D341Med (cell line): ENCODE measurements at places on chromosomes 2 and 18.

GRCh38 chr2:135773319-135773718 lies 31.7 kb downstream of the UBXN4 start:
- DNase-seq: no peak

- DNase-seq: no peak
Observed at GRCh38 chr18:76986406-76986805, 146.2 kb downstream of the MBP start.

- no peak for DNase-seq
Observed at GRCh38 chr2:32732120-32732519, 104.3 kb downstream of the TTC27 start.

DNA sequence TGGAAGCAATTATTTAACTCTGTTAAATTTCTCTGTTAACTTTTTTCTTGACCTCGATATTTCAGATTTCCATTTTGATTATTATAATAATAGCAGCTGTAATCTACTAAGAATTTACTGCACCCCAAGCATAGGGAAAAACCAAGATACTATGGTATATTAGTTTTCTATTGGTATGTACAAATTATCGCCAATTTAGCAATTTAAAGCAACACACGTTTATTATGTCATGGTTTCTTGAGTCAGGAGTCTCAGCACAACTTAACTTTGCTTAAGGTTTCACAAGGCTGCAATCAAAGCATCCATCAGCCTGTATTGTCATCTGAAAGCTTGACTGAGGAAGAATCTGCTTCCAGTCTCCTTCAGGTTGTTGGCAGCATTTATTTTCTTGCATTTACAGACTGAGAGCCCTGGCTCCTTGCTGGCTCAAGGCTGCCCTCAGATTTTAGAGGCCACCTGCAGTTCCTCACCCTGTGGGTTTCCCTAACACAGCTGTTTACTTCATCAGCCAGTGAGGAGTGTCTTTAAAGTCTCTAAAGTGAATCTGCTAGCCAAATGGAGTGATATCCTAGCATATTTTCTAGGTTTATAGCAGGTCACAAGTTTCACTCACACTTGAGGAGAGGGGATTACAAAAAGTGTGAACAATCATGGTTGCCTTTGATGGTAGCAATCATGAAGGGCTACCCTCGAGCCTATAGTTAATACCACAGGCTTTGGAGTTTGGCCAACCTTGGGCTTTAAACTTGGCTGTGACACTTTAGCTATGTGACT lies 4.4 kb upstream of the VPS54 start:
- no peak for DNase-seq

- no peak for DNase-seq
Observed at GRCh38 chr2:170675701-170676100, 39.4 kb upstream of the SP5 start.

- no peak for DNase-seq
Observed at GRCh38 chr2:19336781-19337180, 21.6 kb downstream of the OSR1 start.

DNA sequence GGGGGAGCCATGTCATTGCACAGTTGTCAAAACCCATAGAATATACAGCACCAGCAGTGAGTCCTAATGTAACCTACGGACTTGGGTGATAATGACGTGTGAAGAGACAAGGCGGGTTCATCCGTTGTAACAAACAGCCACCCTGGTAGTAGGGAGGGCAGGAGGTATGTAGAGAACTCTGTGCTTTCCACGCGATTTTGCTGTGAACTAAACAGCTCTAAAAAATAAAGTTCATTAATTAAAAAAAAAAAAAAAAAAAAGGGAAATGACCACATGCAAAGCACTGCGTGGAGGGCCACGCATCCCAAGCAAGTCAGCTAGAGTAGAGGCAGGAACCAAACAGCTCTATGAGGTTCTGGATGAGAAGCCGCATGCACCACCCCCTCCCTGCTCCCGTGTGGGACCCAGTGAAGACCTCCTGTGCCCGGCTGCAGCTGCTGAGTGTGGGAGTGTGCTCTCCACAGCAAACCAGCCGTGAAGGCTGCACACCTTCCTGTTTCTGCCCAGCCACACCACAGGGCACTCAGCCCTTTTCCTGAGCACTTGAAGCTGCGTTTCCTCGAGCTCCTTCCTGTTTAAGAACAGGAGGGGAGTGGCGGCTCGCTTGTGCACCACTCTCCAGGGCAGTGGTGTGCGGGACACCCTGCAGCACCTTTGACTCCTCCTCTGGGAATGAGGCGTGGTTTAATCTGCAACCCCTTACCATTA lies 65.6 kb downstream of the ODC1 start:
- no peak for DNase-seq

GRCh38 chr2:63218800-63219526 lies 168.3 kb downstream of the OTX1 start:
- no peak for DNase-seq

DNA sequence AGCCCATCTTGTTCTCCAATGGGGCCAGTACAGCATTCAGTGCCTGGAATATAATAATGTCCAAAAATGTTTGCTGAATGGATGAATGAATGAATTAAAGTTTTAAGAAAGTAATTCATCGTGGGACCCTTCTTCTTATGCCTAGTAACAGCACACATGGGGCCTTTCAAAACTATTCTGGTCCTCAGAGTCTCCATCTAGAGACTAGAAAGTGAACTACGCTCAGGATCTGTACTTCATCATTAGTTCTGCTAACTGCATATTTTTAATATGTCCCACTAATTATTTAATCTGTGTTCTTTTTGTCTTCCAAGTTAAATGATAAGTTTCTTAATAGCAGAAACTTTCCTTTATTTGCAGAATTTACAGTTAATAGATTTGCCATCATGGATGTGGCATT lies 172.5 kb downstream of the SMAD2 start:
- DNase-seq: no peak

DNA sequence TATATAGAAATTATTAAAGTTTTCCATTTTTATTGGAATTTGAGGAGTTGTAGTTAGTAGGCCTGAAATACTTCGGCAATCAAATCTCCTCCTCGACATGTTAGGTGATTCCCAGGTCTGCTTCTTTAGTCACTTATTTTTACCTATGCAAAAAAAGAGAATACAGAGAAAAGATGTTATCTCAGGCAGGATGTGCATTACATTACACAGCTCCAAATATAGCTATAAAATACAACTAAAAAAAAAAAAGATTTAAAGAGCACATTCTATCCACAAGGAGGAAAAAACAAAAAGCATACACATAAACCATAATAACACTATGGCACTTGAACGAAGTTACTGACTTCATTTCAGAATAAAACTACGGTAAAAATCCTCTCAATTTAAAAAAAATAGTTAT lies 8.1 kb downstream of the STK17B start:
- DNase-seq: no peak

- DNase-seq: no peak
Observed at GRCh38 chr2:83487451-83487850, 971.6 kb downstream of the SUCLG1 start.

DNA sequence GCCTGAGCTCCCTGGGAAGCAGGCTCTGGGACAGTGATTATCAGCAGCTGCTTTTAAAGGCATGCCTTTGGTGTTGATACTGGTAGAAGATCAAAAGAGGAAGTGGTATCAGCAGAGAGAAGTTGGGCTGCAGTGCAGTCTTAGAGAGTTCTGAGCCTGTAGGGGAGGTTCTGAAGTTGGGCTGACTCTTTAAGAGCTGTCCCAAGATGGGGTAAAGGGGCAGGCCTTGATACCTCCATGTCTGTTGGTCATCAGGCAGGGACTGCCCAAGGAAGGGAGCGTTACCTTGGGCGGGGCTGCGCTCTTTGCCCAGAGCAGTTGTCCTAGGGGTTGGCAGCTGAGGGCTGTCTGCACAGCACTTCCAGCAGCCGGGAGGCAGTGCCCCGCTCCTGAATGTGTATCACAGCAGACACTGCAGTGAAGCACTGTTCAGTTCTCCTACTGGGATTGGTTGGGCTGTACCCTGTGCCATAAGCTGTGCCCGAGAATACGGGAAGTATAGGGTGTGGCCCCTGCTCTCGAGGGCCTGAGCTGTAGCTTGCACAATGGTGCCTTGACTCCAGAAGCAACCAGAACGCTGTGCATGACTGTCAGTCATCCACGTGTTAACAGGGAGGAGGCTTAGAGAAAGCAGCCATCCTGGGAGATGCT lies 177.0 kb downstream of the CTIF start:
- DNase-seq: no peak

- no peak for DNase-seq
Observed at GRCh38 chr2:199810422-199811171, 40.4 kb downstream of the FTCDNL1 start.

DNA sequence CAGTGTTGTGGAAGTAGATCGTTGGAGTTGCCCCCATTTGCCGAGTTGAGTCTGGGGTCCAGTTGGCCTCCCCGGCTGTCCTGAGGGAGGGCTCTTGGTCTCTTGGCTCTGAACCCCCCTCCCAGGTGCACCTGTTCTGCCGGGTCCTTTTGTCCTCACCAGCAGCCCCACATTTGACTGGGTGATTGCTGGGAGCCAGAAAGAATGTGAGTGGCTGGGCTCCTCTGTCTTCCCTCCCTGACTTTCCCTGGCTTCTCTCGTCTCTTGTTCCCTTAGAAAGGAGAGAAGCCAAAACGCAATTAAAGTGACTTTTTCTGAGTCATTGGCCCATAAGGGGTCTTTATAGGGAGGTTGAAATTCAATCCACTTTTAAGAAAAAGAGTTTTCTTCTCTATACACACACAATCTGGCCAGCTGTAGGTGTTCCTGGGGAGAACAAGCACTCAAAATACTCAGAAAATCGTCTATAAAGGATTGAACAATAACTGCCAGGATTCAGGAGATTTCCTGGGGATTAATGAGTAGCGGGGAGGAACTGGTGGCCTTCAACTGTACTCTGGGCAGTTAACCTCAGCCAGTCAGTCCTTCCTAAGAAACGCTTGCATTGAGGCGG lies 131.0 kb downstream of the TMEM182 start:
- no peak for DNase-seq

GRCh38 chr2:11410101-11410500 lies 55.9 kb downstream of the E2F6 start:
- no peak for DNase-seq
